ENCODE measurements at places on chromosomes 6 and 20.

GRCh38 chr6:49733680-49734079 is 10.5 kb downstream of the CRISP3 start:
- DNase-seq = no peak

DNA sequence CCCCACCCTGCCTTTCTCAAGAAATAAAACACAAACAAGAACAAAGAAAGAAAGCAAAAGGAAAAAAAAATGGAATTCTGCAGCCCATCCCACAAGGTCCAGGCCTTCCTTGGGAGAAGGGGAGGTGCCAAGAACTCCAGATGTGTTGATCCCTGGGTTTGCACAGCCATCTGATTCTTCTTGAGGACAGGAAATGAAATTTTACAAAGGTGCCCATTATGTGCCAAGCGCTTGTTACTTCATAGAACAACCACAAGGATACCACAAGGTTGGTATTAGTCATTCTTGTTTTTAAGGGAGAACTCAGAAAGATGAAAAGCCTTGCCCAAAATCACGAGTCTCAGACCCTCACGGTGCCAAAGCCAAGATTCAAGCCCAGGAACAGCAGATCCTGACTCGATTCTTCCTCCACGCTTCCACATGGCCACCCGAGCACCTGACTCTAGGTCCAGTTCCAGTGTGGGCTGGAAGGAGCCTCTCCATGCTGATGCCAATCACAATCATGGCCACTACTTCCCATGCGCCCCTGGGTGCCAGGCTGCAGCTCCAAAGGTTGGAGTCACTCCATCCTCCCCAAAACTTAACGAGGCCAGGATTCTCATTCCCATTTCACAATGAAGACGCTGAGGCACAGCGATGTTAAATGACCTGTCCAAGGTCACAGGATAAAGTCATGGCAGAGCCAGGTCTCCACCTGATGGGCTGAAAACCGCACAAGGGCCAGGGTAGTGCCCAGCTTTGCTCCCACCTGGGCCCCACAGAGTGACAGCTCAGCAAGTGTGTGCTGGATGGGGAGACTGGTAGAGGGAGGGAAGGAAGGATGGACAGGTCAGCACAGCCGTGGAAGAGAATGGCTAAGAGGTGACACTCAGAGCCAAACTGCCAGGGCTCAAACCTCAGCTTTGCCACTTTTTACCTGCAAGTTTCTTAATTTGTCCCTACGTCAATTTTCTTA is 66.7 kb upstream of the TOP1 start:
- DNase-seq = no peak

- DNase-seq = no peak
These were observed 17.4 kb downstream of the SLCO4A1 start for GRCh38 chr20:62659488-62660239.

- no peak for DNase-seq
These were observed 45.2 kb upstream of the LY86 start for GRCh38 chr6:6543181-6543879.

GRCh38 chr20:10402938-10403608 is 30.9 kb downstream of the MKKS start:
- DNase-seq = no peak

- DNase-seq = no peak
These were observed 10.1 kb downstream of the IL17F start for GRCh38 chr6:52233975-52234823.

DNA sequence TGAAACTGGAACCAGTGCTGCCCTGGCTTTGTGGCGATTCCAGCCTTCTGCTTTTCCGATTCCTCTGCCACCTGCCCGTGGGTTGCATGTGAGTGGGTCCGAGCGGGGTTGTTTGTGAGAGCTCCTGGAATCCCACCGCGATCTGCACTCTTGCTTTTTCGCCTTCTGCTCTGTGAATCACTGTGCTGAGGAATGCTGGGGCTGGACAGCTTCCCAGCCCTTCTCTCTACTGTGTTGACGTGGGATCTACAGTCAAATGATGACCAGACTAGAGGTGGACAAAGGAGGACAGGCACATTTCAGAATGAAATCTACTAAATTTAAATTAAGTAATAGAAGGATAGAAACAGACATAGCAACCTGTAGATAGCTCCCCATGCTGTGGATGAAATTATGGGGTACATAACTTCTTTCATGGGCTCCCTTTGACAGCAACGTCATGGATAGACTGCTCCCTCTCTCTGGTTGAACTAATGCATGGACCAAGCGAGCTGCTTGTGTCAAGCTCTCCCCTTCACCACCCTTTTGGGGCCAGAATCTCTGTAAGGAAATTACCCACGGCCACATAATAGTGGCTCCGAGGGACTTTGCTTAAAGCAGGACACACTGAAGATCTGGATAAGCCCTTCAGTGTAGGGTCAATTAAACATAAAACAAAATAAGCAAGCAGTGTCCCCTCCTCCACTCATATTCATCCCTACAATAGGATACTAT is 2.0 kb downstream of the FNDC1 start:
- DNase-seq = no peak

- DNase-seq = no peak
These were observed 8.8 kb upstream of the C20orf144 start for GRCh38 chr20:33653218-33653899.

DNA sequence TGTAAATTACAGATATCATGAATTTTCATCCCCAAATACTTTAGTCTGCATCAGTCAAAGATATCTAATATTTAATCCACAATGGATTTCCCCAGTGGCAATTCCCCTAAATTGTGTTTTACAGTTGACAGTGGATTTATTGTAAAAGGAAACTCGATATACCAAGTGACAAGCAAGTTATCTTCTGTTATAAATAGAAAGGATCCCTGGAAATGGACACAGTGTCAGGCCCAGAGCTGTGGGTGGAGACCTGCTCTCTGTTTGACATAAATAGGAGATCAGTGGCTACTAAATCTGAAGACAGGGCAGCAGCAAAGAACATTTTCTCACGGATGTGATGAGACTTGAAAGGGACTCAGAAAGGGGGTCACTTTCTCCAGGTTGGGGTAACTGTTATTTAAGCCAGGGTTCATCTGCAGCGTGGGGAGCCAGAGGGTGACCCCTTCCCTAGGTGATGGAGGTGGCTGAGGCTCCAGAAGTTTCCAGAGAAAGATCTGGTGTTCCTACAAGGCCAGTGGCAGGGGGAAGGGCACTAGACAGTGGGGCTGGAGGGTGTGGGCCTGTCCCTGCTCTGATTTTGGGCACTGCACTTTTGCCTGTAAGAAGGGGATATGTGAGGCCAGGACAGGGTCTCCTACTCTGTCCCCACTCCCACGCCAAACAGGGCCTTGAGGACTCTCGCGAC is 12.3 kb upstream of the FAM110A start:
- DNase-seq = no peak

GRCh38 chr20:53839423-53840176 is 230.8 kb downstream of the BCAS1 start:
- peak; percentile 16 for DNase-seq

- no peak for DNase-seq
These were observed 35.3 kb downstream of the DSTN start for GRCh38 chr20:17605131-17605660.

GRCh38 chr20:328975-329695 is 3.8 kb downstream of the SOX12 start:
- no peak for DNase-seq

DNA sequence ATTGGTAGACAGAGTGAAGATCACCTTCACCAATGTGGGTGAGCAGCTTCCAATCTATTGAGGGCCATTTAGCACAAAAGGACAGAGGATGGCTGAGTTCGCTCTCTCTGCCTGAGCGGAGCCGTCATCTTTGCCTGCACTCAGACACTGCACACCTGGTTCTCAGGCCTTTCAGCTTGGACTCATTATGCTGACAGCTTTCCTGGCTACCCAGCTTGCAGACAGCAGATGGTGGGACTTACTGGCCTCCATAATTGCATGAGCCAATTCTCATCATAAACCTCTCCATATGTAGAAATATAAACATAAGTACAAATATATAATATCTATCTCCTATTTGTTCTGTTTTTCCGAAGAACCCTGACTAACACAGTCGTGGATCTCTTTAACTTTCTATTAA is 13.7 kb downstream of the TBXT start:
- no peak for DNase-seq

DNA sequence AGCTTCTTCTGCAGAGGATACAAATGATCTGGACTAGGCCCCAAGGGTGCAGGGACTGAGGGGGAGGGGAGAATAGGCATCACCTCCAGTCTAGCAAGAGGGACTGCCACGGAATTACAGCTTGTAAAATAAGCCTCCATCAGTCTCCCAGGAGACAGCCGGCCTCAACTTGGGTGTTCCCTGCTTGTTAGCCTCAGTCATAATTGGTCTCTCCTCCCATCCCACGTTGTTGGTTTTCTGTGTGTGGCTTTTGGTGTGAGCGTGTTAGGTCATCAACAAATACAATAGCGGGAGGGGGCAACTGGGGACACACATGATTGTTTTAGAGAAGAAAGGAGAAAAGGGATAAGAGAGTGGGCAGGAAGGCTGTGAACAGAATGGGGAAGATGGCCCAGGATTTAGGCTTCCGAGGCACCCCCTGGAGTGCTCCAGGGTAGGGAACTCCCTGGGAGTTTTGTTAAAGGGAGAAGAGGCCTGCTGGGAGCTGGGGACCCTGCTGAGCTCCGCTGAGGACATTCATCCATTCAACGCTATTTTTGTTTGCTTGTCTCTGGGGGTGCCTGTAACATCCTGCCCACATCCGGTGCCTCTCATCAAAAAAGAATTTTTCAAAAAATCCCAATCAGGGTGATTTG is 9.2 kb downstream of the FOXA2 start:
- DNase-seq = no peak

GRCh38 chr6:10520468-10520867 is 683 bp upstream of the GCNT2 start:
- DNase-seq = no peak

- DNase-seq = no peak
These were observed 103.2 kb upstream of the SSTR4 start for GRCh38 chr20:22931653-22932608.

GRCh38 chr20:48098099-48098498 is 312.8 kb upstream of the SULF2 start:
- no peak for DNase-seq

DNA sequence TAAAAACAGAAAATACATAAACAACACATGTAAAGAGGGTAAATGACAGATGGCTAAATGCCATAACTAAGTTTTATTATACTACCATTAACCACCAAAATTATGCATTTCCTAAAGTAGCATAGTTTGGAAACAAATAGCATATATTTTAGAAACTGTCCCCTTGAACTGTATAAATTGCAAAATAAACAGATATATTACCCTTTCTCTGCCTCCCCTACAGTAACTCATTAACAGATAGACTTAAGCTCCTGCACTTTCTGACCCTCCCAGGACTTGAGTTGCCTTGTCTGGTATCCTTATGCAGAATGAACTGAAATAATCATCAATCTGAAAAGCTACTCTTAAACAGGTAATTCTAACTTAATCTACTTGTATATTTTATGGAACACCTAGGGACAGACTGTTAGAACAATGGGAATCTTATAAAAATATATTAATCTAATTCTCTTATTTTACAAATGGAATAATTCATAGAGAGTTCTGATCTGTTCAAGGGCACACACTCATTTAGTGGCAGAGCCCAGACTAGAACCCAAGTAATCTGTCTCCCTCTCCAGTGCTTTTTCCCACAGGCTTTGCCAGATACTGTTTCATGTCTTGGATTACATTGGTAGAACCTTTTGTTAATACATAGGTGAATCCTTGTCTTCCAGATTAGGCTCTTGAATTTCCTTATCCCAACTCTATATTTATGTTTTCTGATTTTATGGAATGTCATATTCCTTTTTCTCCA is 50.6 kb upstream of the LOC128125822 start:
- no peak for DNase-seq

DNA sequence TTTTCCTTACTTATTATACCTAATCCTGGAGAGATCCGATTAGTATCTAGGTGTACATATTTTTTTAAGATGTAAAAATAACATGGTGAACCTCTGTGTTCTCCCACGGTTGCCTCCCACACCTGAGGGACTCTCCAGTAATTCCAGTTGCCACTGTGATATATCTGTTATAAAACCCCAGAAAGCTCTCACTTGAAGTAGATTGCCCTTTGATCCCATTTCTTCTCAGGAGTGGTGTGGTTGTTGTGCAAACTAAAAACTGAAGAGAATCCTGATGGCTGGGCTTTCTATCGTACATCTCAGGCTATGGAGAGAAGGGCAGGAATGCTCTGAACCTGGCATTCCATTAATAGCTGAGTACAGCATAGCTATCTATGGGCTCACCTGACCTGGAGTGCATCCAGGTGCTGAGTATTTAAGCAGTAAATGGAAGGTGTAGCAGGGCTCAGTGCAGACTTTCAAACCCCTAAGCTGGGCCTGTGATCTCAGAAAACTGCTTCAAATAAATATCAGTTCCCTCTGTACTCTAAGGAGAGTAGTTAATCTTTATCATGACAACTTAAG is 41.0 kb downstream of the VGLL2 start:
- DNase-seq = no peak

GRCh38 chr6:53860511-53860910 is 65.7 kb downstream of the LRRC1 start:
- no peak for DNase-seq

DNA sequence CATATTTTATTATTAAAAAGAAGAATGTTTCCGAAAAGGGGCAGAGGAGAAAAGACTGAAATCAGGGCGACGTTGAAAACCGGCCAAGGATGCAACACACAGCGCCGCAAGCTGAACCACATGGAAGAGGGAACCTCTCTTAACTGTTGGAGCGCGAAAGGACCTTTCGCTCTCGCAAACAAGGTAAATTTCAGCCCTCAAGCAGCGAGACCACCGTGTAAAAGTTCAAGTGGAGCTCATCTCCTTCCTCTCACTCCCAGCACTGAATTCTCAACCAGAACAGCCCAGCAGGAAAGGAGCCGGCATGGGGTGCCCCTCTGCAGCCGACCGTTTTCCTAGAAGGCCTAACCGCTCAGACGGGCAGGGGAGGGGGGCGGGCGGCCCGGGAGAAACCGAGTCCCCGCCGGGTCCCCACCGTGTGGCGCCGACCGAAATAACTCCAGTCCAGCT is 621 bp downstream of the GPR63 start:
- no peak for DNase-seq

DNA sequence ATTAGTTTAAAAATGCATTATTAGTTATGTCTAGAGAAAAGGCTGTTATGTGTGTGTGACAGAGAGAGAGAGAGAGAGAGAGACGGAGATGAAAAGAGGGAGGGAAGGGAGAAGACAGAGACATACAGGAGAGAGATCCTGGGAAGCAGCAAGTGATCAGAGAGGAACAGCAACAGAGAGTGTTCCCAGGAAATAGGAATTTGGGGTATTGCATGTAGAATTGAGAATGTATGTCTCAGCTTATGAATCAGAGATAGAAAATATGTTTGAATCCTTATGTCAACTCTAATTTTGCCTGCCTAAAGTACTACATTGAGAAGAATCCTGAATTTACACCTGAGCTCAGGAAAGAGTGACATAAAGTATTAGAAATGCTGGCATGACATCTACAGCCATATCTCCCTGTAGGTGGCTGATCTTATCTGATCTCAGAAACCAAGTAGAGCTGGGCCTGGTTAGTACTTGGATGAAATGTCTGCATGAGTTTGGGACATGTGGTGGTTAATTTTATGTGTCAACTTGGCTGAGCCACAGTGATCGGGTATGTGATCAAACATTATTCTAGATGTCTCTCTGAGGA is 130.6 kb downstream of the TENT5A start:
- DNase-seq = no peak

- no peak for DNase-seq
These were observed 72.3 kb upstream of the CCN2 start for GRCh38 chr6:132023490-132023889.

- DNase-seq = no peak
These were observed 62.7 kb downstream of the TAF4 start for GRCh38 chr20:62002882-62003480.

All from stimulated activated CD4-positive, alpha-beta T cell treated with anti-CD3 and anti-CD28 coated beads, Interleukin-15, amount 100 ng/mL, for 1 hour (primary cell).